ENCODE measurements at places on chromosomes 3 and 15. TPM values are rescaled to one million over a fixed set of nuclear protein-coding genes. Genes with fewer than 3 reads are reported as not detected.

BSN gene
- 0.50 TPM for polyA plus RNA-seq

NRROS gene
- 2.3 TPM for polyA plus RNA-seq

ZBTB20 gene
- polyA plus RNA-seq = 2.0 TPM

GP5 gene
- polyA plus RNA-seq = 0.15 TPM

GATM gene
- polyA plus RNA-seq = 9.1 TPM

SLC22A13 gene
- 0.26 TPM for polyA plus RNA-seq

PLXND1 gene
- 14.7 TPM for polyA plus RNA-seq

PCSK6 gene
- polyA plus RNA-seq = 1.7 TPM

HPS3 gene
- polyA plus RNA-seq = 41.7 TPM

ZNF619 gene
- polyA plus RNA-seq = 1.3 TPM

C3orf80 gene
- polyA plus RNA-seq = 0.57 TPM
